Central memory CD8-positive, alpha-beta T cell (primary cell): ENCODE measurements at places on chromosomes 3 and 15.

DNA sequence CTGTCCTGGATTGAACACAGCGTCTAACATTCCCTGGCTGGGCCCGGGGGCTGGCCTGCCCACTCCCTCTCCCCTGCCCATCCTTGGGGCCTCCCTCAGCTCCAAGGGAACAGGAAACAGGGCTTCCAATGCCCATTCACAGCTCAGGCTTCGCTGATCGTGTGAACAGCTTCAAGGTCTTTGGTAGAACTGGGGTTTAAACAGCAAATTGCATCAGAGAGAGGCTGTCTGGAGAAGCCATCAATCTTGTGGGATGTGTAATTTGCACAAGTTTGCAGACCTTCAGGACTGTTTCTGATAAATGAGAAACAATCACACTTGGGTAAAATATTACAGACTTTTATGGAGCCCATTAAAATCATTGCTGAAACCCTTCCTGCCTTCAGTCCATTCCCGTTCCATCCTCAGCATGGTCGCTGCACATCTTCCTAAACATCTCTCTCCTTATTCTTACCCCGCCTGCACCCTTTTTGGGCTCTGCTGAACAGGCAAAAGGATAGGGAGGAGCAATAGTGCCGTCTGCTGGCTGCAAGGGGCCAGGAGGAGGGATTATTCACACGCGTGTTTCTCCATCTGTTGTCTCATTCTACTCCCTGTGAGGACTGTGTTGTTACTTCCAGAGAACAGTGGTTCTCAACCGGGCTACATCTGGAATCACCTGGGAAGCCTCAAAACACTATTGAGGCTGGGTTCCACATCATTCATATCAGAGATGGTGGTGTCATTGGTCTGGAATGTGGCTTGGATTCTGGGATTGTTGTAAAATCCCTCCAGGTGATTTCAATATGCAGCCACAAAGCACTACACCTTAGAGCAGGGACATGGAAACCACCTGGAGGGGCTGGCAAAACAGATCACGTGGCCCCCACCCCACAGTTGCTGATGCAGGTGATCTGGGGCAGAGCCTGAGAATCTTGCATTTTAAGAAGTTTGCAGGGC, 116.3 kb downstream of the CLSTN2 start:
- no peaks in the 10 kb centered on the region for H3K36me3 ChIP-seq
- H3K4me3 ChIP-seq, result no peak overlapping the region
- H3K27me3 ChIP-seq, result peaks cover 33% of the 10 kb centered on the region
- H3K27ac ChIP-seq, result no peak overlapping the region

DNA sequence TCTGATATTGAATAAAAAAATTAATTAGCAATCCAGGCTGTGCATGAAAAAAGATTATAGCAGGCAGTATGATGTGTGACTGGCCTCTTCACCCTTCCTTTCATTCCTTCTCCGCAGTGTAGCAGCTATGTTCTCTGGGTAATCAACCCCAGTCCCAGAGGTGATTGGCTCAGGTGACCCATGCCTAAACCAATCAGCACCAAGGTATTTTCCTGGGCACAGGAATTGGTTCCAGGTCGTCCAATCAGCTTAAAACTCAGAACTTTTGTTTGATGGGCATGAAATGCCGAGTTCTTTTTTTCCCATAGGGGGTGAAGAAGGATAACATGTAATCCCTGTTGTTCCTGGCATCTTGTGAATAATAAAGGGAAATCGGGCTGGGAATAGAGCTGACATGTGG, 5.8 kb upstream of the BNC1 start:
- DNase-seq, result no peak
- no peaks in the 10 kb centered on the region for H3K4me1 ChIP-seq
- peaks cover 43% of the 10 kb centered on the region for H3K27me3 ChIP-seq
- no peaks in the 10 kb centered on the region for H3K36me3 ChIP-seq
- H3K27ac ChIP-seq, result no peak overlapping the region
- no peak overlapping the region for H3K4me3 ChIP-seq

DNA sequence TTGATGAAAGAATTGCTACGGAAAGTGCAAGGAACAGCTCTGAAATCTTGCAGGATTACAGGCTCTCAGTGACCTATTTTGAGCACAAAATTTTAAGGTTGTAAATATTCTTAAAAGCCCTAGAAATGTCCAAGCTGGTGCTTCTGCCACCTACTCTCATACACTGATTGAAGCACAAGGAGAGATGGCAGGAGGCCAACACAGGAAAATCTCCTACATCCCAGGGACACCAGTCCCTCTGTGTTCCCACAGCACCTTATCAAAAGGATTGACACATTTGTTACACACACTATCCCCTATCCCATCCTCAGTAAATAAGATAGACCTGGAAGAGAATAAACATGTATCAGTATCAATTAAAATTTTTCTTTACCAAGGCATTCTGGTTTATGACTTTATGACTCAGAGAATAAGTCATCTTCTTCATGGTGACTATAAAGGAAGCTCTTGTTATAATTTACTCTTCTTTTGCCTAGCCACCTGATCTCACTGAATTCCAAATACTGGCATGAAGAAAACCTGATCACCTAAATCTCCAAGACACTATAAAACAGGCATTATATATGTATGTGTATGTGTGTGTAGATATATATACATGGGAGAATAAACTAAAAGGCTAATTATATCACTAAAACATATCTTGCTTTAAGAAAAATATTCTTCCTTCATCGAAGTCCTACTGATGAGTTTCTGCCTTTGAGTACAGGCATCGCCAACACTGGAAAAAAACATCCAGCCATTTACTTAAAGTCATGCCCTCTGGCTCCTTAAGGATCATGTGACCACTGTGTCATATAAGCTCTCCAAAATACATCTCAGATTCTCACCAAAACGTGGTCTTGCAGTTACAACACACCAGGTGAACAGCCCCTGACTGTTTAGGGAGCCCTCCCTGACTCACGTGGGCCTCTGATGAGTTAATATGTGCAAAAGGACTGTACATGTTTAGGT, 208.1 kb upstream of the NR2F2 start:
- no peak for DNase-seq
- H3K4me1 ChIP-seq, result no peaks in the 10 kb centered on the region
- H3K4me3 ChIP-seq, result no peak overlapping the region
- H3K27ac ChIP-seq, result no peak overlapping the region
- no peaks in the 10 kb centered on the region for H3K36me3 ChIP-seq

DNA sequence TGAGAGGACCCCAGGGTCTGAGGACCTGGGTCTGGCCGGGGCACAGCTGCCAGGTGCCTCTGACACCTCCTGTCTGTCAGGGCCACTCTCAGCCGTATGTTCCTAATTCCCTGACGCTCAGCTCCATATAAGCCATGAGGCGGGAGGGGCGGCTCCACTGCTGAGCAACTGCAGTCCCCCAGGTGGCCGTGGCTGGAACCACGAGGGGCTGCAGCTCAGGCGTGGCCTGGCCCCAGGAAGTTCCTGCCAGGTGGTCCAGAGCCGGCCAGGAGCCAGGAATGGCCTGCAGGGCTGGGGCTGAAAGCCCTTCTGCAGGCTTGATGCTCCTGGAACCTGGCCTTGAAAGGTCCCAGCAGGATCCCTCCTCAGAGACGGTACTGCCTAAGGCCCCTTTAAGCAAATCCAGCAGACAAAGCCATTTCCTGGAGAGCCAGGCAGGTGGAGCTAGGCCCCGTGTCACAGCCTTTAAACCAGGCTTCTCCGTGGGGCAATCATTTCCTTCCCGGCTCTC, 118.0 kb downstream of the CHSY1 start:
- H3K4me3 ChIP-seq, result no peak overlapping the region
- H3K27me3 ChIP-seq, result no peaks in the 10 kb centered on the region
- peaks cover 4% of the 10 kb centered on the region for H3K36me3 ChIP-seq
- DNase-seq, result no peak
- H3K27ac ChIP-seq, result no peak overlapping the region

- peaks cover 63% of the 10 kb centered on the region for H3K4me1 ChIP-seq
- H3K27ac ChIP-seq, result peak overlapping the region; percentile 87
- no peaks in the 10 kb centered on the region for H3K27me3 ChIP-seq
These were observed 138.4 kb downstream of the PLCL2 start for GRCh38 chr3:17023006-17023664.

DNA sequence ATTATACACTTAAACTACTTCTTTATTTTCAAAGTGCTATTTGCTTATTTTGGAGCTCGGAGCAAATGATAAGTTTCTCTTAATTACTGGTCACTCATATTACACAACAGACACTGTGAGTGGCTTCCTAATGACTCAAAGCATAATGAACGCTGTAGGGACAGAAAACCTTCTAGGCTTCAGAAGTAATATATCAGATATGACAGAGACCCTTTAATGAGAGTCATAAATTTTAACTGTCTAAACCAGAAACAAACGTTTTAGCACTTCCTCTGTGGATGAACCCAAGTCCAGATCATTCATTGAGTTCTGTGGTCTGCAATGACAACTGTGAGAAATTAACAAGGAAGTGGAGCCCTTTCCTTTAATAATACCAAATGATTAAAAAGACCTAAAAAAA, 66.6 kb downstream of the ARPP21 start:
- no peaks in the 10 kb centered on the region for H3K36me3 ChIP-seq
- no peaks in the 10 kb centered on the region for H3K4me1 ChIP-seq
- no peak for DNase-seq
- H3K27ac ChIP-seq, result no peak overlapping the region
- no peaks in the 10 kb centered on the region for H3K27me3 ChIP-seq
- H3K4me3 ChIP-seq, result no peak overlapping the region
